ENCODE measurements at places on chromosomes 6 and 20.
A peak's percentile ranks its signal among the peaks of the same experiment; 100 is the strongest.

DNA sequence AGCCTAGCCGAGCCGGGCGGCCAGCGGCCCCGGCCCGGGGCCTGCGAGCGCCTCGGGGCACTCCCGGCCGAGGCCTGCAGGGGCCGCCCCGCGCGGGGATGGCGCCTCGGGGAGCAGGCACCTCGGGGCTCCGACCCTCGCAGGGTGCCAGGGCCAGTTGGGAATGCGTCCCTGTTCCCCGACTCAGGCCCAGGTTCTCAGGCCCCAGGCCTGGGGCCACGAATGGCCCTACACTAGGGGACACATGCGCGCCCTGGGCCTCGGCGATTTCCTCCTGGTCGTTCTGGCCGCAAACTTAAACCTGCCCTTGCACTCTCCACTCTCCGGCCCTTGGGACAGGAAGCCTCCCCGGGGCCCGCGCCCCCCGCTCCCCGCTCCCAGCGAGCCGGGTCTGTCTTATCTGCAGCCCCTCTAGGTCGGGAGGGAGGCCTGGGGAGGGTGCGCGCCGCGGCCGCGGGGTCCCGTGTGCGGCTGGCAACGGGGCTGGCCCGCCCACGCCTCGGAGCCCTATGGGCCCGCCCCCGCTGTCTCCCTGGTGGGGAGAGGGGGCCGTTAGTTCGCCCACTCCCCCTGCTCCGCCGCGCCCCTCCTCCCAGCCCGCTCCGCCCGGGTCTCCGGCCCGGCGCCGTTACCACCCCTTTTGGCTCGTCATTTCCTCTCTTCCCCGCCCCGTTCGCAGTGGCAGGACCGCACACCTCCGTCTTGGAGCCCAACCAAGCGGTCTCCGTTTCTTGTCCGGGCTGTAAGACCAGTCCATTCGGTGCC is 611 bp downstream of the NFYA start:
- DNase-seq = peak; percentile 53

DNA sequence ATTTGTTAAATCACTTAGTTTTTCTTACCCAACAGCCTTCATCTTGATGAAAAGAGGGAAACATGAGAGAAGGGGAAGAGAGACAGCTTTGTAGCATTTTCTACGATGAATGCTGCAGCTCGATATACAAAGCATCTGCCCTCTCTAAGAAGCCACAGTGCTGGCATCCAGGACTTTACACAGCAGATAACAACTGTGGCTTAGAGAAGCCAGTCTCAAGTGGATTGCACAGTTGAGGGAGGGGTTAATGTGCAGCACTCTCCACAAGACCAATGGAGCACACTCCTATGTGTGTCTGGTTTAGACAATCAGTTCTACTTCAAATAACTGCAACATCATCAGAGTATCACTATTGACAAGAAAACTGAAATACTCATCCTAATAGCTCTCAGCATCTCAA is 5.8 kb downstream of the C6orf120 start:
- no peak for DNase-seq

DNA sequence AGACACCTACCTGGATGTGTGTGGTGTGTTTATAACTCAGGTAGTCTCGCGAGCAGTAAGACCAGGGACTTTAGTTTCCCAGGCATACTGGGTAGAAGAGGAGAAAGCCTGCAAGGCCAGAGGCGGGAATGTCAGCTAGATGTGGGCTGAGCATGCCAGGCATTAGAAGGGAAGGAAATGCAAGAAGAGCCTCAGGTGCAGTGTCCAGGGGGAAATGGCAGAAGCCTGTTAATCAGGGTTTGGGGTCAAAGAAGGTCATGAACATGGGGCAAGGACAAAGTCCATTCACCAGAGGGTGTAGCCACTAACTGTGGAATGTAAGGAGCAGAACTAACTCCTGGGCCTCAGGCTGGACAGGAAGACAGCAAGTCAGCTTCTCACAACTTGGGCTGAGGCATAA is 305.0 kb downstream of the SMOC2 start:
- DNase-seq = no peak

GRCh38 chr6:11236076-11236750 is 3.7 kb upstream of the NEDD9 start:
- no peak for DNase-seq

DNA sequence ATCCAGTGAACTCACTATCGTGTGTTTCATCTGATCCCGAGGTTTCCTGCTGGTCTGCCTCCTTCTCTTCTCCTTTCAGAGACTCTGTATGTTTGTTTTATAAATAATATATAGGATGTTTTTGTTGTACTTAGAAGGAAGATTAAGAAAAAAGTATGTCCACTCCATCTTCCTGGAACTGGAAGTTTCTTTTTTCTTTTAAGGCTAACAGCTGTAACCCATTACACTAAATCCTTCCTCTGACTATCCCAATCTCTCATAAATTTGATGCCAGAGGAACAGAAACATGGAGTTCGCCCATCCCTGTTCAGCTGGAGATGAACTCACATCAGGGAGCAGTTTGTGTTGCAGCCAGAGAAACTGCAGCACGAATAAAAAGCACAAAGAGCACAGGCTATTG is 20.7 kb downstream of the RIPK1 start:
- DNase-seq = no peak

DNA sequence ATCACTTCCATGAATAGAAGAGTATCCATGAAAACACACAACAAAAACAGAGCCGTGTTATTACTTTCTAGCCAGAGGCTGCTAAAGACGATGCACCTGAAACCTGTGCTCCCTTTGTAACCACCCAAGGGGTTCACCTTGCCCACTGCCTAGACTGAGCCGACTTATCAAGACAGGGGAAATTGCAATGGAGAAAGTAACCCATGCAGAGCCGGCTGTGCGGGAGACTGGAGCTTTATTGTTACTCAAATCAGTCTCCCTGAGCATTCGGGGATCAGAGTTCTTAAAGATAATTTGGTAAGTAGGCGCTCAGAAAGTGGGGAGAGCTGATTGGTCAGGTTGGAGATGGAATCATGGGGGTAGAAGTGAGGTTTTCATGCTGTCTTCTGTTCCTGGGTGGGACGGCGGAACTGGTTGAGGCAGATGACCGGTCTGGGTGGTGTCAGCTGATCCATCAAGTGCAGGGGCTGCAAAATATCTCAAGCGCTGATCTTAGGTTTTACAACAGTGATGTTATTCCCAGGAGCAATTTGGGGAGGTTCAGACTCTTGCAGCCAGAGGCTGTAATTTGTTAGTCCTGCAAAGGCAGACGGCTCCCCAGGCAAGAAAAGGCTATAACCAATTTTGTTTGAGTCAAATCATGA is 366.6 kb downstream of the PREX1 start:
- DNase-seq = no peak

DNA sequence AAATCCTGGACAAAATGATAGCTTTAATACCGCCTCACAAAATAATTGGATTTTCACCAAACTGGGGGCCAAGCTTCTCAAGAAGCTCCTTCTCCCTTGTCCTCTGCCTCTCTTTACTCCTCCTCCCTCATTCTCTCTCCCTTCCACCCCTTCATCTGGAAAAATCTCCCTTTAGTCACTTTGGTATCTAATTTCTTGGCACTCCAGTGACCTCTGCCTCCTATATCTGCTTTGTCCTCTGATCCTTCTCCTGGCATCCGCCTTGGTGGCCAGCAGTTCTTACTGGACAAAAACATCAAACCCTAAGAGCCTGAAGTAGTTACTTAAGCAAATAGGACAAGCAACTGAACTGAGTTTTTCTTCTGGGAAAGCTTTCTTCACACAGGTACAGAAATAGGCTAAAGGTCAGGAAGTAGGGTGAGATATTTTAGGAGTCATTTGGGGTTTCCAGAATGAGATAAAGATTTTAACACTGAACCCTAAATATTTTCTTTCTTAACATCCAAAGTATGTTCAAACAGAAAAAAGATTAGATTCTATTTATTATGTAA is 220.7 kb downstream of the ARHGAP18 start:
- DNase-seq = no peak

GRCh38 chr6:15372932-15373331 is 127.1 kb downstream of the JARID2 start:
- DNase-seq = no peak

DNA sequence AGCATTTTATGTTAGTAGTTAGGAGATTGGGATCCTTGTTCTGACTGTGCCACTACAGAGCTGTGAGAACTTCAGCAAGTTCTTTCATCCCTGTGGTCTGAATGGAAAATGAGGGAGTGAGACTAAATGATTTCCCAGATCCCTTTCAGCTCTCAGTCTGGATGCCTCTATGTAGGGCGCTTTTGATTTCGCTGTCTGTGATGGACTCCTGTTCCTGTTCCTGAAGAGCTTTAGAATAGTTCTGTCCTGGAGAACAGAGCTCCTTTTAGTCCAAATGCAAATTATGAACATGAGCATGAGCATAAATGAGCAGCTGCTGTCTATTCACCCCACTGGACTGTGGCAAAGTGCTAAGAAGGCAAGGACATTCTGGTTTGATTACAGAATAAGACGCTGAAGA is 61.4 kb upstream of the NT5E start:
- DNase-seq = no peak

- no peak for DNase-seq
Observed at GRCh38 chr20:35257175-35257909, 20.6 kb downstream of the MMP24OS start.

DNA sequence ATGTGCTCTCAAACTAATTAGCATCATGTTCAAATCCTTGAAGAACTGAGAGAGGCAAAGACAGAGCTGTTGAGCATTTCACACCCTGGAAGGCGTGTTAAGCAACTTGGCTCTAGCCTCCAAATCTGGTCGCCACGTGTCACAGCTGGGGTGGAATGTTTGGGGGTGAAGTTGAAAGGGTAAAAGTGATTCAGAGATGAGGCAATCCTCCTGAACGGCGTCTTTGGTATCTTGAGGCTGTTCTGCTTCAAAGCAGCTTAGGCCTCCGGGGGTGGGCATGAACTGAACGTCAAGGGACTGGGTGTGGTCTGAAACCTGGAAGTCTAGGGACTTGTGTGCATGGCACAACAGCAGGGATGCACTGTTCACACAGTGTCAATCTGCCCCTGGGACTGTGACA is 62.3 kb downstream of the TRAM2 start:
- no peak for DNase-seq

GRCh38 chr20:21156266-21156665 is 30.4 kb downstream of the KIZ start:
- DNase-seq = no peak

DNA sequence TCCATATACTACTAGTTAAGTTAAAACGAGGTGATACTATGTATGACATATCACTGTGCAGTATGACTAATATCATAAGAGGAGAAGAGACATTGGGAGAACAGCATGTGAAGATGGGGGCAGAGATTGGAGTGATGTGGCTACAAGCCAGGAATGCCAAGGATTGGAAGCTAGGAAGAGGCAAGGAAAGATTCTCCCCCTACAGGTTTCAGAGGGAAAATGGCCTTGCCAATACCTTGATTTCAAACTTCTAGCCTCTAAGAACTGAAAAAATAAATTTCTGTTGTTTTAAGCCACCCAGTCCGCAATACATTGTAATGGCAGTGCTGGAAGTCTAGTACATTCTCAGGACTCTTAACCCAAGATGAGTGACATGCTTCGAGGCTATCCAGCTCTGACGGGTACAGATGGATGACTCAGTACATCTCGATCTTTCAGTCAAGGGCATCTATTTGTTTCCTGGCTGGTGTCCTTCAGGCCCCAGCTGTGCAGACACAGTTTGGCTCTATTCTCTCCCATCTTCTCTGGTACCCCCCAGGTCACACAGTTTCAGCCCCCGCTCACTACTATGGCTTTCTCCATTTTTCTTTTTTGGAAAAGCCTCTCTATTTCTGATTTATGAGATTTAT is 55.5 kb upstream of the THEMIS start:
- DNase-seq = no peak

DNA sequence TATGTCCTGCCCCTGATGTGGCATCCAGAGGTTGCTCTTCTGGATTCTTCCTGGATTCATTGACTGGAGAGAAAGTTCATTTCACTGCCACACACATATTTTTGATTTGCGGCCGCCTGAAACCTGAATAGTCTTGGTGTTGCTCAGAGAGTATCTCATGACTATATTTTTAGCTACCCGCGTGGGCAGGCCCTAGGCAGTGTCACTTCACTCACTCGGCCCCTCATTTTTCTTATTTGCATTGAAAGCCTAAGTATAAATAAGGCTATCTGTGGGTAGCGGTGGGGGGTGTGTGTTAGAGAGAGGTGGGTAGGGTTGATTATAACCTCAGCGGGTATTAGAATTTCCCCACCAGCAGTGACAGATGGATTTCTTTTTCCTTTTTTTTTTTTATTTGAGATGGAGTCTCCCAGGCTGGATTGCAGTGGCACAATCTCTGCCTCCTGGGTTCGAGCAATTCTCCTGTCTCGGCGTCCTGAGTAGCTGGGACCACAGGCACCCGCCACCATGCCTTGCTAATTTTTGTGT is 113.5 kb downstream of the JARID2 start:
- no peak for DNase-seq

- no peak for DNase-seq
Observed at GRCh38 chr6:130903007-130903406, 75.8 kb downstream of the SMLR1 start.

GRCh38 chr6:137283080-137283479 is 63.9 kb upstream of the IFNGR1 start:
- no peak for DNase-seq

GRCh38 chr6:137162692-137163306 is 10.6 kb downstream of the IL22RA2 start:
- DNase-seq = no peak

DNA sequence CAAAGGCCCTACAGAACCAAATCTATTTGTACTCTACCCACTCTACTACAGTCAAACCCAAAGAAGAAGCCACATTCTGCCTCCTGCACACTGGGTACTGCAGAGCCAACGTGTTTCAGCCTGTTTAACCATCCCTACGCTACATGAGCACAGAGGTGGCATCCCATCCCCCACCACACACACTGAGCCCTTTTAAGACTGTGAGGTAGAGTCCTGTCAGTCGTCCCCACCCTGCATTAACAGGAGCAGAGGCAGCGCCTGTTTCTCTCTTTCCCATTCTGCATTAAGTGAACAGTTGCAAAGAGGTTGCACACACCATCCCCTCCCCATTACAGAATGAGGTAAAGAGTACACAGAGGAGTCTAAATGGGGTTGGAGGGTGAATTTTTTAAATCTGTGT is 5.2 kb upstream of the RSPH4A start:
- DNase-seq = no peak

DNA sequence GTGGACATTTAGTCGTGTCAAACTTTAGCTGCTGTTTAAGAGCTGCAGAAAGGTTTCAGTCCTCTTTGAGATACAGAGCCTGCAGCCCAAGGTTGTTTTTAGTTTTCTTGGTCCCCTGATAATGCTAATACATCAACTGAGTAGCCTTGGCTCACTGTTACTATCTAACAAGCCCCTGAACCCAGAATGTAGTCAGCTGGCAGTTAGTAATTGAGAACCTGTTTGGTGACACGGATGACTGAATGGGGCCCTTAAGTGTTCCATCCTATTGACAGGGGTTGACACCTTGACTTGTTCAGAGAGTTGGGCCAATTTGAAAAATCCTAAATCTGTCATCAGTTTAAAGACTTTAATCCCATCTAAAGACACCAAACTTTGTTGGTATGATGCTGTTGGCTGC is 2.8 kb downstream of the RTN4IP1 start:
- DNase-seq = no peak

Measured in NCI-H1930 (cell line).